Inflammatory macrophage treated with lipopolysaccharide for 1 hour (primary cell): ENCODE measurements at places on chromosomes 13 and 19.

- no peak for DNase-seq
Observed at GRCh38 chr13:19590423-19590822, 29.1 kb upstream of the TPTE2 start.

DNA sequence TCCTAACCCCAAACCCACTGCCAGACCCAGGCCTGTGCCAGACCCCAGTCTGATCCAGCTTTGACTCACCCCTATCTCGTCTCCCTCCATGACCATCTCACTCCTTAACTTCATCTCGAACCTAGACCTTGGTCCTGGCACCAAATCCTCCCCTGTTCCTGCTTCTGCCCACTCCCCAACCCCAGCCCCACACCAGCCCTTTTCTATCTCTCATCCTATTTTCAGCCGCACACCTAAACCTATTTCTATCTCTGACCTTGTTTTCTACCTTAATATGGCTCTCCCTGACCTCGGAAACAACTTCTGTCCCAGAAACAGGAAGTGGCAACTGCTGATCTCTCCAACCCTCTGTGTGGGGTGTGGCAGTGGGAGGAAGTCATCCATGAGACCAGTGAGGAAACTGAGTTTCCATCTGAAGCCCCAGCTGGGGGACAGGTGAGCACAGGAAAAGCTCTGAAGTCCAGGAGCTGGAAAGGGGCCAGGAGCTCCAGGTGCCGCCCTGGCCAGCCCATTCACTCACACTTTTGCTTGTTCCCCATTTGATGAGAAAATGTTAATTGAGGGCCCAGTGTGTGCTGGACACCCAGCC, 13.7 kb downstream of the PTH2 start:
- peak; percentile 69 for DNase-seq

DNA sequence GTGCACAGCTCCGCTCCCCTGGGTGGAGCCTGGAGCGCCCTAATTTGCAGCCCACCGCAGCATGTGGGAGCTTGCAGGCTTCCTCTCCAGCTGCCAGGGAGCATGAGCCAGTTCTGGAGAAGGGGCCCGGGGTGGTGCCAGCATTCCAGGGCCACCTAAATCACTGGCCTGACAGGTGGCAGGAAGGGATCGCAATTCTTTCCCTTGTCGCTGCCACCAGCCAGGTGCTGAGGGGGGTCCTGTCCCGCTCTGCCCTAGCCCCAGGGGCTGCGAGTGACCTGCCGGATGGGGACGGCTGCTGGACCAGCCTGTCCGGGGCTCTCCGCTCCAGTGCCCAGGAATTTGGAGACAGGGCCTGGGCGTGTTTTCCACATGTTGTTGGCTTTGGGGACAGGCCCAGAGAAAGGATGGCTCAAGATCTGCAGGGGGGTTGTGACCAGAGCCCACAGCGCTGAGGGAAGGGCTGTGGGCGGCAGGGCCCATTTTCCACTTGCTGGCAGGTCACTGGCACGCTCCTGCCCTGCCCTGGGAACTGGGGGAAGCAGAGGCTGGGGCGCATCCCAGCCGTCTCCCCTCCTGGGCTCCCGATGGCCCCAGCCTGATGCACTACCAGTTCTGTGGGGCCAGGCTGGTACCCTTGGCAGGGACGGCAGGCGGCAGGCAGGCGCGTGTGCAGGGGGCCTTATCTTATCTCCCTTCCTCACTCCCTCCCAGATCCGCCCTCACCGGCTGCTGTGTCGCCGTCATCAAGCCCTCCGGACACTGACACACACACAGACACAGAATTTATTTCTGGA, 9.5 kb downstream of the NDUFA11 start:
- no peak for DNase-seq

DNA sequence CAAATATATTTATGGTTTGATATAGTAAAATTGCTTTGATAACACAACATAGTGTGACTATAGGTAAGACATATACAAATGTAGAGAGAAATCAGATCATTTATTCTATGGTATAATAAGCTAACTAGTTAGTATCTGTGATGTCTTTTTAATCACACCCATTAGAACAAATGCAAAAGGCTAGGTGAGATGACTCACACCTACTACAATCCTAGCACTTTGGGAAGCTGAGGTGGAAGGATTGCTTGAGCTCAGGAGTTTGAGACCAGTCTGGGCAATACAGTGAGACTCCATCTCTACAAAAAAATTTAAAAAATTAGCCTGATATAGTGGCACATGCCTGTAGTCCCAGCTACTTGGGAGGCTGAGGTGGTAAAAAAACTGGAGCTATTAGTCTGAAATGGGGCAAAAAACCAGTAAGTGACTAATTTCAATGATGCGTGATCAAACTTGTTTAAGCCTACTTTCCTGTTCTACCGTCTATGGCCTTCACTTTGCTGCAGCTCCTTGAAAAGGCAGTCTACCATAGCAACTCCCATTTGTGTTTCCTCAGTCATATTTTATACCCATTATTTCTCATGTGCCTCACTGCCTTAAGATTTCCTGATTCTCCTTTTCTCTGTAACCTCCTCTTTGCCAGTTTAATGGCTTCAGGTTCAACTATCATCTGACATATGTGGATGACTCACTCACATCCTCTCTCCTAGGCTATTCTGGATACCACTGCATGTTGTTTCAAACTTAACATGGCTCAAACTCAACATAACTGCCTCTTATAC, 12.5 kb downstream of the ALG5 start:
- DNase-seq = no peak

DNA sequence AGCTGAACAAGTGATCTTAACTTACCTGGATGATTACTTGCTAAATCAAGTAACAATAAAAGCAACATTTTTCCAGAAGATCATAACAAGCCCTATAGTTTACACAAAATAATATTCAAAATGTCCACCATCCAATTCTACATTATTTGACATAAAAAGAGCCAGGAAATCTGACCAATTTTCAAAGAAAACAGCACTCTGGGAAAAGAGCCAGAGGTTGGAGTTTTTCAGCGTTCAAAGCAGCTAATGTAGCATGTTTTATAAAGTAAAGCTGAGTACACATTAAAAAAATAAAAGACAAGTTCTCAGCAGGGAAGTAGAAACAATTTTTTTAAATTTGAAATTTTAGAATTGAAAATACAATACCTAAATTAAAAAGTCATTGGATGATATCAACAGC, 62.6 kb downstream of the UFM1 start:
- DNase-seq = no peak

DNA sequence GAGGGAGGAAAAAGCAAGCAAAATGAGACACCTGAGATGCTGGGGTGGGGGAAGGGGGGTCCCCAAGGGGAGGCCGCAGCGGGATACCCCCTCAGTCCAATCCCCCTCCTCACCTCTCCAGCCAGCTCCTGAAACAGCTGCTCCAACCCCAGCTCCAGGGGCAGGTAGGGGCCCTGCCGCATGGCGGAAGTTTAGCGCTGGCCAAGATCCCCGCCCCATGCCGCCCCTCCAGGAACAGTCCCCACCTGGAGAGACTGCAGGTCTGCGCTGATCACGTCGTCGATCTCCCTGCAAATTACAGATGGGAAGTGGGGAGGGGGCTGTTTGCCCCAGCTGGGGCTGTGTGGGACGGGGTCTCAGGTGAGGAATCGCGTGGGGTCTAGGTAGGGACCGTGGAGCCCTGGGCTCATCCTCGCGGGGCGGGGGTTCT, 9.0 kb downstream of the CAPN12 start:
- DNase-seq = no peak

GRCh38 chr13:111397202-111397880, 76.9 kb downstream of the TEX29 start:
- DNase-seq = no peak

- DNase-seq = peak; percentile 82
Observed at GRCh38 chr19:4951656-4952055, 17.3 kb upstream of the KDM4B start.
